ENCODE measurements at places on chromosomes 4 and X.

GRCh38 chr4:78569306-78569821, 17.8 kb downstream of the ANXA3 start:
- DNase-seq: peak; percentile 71

DNA sequence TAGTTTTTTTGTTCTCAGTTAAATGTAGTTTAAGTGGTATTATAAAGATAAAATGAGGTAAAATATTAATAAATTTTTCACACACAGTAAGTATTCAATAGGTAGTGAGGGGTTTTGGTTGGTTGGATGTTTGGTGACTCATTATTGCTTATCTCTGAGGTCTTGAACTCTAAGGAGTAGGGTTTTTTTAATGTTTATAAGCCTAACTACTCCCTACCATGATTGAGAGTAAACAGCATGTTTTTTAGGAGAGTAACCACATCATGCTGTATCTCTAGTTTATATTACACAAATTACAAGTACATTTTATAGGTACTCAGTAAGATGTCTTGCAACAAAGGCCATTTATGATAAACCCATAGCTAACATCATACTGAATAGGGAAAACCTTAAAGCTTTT, 181.6 kb downstream of the MAPK10 start:
- no peak for DNase-seq

DNA sequence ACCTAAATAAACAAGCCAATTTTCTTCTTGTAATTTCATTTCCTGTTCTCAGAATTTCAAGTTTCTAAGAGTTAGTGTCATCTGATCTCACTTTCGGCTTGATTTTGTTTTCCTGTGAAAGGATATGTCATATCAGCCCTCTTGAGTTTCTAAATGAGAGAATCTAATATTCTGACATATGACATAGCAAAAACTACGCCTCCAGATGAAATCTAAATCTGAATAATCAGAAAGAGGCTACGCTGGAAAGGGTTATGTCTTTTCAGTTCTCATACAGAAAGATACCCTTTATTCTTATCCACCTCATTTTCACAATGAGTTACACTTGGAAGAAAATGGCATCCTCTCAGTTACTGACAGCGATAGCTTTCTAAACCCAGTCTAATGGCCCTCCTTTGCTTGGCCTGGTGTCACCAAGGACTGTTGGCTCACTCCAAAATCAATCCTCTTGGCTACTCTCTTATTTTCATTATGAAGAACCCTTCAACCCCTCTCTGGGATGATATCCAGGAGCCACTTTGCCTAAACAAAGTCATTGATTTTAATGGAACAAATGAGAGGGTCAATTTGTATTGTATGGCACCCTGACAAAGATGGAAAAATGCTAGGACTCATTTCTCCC, 65.6 kb downstream of the ASB9 start:
- DNase-seq: no peak

DNA sequence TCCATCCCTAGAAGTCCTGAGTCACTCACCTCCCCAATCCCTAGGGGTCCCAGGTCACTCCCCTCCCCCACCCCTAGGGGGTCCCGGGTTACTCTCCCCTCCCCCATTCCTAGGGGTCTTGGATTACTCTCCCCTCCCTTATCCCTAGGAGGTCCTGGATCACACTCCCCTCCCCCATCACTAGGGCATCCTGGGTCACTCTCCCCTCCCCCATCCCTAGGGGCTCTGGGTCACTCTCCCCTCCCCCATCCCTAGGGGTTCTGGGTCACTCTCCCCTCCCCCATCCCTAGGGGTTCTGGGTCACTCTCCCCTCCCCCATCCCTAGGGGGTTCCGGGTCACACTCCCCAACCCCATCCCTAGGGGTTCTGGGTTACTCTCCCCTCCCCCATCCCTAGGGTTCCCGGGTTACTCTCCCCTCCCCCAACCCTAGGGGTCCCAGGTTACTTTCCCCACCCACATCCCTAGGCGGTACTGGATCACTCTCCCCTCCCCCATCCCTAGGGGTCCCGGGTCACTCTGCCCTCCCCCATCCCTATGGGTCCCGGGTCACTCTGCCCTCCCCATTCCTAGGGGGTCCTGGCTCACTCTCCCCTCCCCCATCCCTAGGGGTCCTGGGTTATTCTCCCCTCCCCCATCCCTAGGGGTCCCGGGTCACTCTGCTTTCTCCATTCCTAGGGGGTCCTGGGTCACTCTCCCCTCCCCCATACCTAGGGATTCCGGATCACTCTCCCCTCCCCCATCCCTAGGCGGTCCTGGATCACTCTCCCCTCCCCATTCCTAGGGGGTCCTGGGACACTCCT, 2.1 kb downstream of the ASMTL start:
- no peak for DNase-seq

GRCh38 chr4:26441102-26441501, 49.2 kb downstream of the CCKAR start:
- DNase-seq: no peak

DNA sequence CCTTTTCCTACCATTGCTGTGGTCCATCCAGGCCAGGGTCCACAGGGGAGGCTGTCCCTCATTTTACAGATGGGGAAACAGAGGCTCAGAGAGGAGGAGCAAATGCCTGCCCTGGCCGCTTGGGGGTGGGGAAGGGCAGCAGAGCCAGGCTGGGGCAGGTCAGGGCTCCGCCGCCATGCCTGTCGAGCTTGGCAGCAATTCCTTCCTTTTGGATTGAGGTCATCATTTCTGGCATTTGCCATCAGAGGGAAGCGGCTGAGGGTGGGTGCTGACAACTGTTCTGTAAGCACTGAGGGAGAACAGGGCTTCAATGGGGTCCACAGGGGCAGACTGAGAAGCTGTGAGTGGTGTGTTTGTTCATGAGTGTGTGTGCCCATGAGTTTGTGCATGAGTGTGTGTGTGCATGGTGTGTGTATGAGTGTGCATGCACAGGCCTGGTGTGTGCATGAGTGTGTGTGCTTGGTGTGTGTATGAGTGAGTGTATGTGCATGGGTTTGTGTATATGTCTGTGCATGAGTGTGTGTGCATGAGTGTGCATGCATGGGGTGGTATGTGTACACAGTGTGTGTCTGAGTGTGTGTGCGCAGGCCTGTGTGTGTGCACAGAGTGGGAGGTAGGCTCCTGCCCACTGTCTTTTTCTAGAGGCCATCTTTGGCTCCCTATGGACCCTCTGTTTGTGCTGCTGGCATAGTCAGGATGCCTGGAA, 115.2 kb downstream of the SORCS2 start:
- no peak for DNase-seq

GRCh38 chr4:128596115-128596514, 213.4 kb upstream of the JADE1 start:
- no peak for DNase-seq

DNA sequence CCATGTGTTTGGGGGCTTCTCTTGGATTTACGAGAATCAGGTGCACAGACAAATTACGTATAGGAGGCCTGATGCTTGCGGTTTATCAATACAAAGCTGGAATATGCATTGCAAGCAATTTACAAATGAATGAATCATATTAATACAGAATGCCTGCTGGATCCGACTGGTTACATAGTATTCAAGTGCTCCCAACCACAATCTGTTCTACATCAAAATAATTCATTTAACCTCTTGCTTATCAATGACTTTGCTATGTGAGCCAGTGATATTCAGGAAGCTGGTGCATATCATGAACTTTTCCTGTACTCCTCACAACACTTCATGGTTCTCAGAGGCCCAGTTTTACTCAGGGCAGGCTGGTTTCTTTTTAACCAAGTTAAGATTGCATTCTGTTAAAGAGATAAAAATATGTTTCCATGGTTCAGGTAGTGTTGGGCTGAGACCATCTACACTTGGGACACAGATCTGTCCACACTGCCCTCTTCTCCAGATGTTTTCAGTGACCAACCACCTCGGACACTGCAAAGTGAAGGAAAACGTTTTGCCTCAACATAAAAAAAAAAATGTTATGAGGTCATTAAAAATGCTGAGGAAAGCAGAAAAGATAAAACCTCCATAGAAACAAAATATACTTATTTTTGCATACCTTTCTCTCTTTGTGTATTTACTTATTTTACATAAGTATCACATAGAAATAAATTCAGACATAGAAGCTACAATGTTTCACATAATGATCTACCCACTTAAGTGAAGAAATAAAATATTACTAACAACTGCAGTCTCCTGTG, 200.1 kb upstream of the VCX3A start:
- no peak for DNase-seq

- DNase-seq: no peak
These were observed 74.9 kb downstream of the NYX start for GRCh38 chrX:41522081-41522480.

- DNase-seq: no peak
These were observed 175.5 kb upstream of the GPRIN3 start for GRCh38 chr4:89482926-89483595.

- no peak for DNase-seq
These were observed 11.7 kb downstream of the GPKOW start for GRCh38 chrX:49111791-49112190.

All from mammary epithelial cell (primary cell).